DND-41 (cell line): ENCODE measurements at places on chromosomes 1 and 21.

DNA sequence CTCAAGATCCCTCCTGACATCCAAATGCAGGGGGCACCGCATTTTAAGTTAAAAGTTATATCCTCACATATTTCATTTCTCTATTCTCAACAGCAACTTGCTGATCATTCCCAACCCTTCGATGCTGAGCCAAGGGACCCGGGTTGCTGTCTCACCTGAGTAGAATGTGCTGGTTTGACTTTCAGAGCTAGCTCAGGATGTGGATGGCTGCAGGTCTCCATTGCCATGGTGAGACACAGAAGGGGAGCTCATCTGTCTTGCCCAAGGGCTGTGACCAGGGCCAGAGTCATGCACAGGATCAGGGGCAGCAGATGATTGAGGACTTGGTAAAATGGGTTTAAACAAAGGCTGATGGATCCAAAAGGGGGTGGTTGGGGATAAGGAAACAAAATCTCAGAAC lies 112.1 kb downstream of the HMGB4 start:
- no peak for DNase-seq
- no peak overlapping the region for H3K4me3 ChIP-seq
- peaks cover 11% of the 10 kb centered on the region for H3K27me3 ChIP-seq
- H3K36me3 ChIP-seq: no peaks in the 10 kb centered on the region

DNA sequence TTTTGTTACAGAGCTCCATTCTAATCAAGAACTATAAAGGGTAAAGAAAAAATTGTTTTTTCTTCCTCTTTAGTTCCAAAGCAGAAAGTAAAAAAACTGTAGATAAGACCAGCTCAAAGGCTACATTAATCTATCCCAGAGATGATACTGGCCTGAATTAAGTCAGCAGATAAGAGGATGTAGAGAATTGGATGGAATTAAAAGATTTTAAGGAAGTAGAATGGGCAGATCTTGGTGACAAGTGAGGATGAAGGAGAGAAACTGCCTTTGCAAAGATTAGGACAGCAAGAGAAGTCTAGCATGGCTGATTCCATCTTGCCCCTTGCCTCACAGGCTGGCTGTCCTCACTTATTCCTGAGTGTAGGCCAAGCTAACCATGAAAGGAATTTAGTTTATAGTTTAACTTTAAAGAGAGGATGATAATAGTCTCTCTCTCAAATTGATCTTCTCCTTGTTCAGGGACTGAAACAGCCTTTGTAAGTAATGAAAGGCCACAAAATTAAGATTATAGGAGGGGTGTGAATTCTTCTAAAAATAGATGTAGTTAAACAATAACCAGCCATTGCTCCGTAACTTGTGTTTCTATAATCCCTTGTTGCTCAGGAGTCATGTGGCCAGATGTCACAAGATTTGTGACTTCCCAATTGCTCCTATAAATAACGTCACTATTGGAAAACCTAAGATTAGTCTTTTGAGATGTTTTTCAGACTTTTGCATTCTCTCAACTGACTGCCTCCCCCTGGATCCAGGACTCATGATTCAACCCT lies 265.0 kb upstream of the USP24 start:
- H3K4me3 ChIP-seq: no peak overlapping the region
- peaks cover 16% of the 10 kb centered on the region for H3K27me3 ChIP-seq
- no peak overlapping the region for H3K27ac ChIP-seq
- H3K4me1 ChIP-seq: no peaks in the 10 kb centered on the region

- no peak overlapping the region for H3K27ac ChIP-seq
- DNase-seq: no peak
- no peaks in the 10 kb centered on the region for H3K4me1 ChIP-seq
- H3K27me3 ChIP-seq: no peaks in the 10 kb centered on the region
- H3K36me3 ChIP-seq: no peaks in the 10 kb centered on the region
Measured at GRCh38 chr21:25342816-25343215, 264.5 kb downstream of the MRPL39 start.

DNA sequence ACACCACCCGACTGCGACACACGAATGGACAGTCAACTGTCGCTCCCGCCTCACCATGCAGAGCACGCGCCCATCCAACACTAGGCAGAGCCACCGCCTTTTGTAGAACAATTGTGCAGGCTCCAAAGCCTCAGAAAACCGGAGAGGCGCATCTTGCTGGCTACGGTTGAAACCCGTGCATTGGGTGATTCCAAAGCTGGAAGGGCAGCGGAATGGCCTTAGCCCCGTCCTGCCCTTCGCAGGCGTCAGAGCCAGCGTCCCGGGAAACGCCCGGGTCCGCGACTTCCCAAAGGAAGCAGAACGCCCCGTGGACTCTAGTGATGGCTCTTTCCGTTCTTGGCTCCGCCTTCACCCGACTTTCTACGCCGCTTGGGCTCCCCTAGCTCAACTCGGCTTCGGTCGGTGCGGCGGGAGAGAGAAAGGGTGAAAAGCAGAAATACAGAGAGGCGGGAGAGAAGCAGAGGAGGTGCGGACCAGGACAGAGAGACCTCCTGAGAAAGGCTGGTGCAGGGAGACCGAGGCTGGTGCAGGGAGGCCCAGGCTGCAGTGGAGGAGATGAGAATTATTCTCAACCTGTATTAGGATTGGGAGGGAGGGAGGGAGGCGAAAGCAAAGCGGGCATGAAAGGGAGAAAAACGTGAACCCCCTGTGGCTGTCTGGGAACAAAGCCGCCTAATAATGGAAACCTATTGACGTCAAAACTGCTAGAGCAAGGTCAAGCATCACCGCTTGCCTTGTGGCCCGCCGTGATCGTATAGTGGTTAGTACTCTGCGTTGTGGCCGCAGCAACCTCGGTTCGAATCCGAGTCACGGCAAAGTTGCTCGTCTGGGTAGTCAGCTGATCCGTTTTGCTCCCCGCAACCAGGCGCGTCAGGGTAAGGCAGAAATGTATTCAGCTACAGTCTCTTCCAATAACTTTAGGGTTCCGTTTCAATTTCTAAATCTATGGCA lies 99.5 kb downstream of the PRKAB2 start:
- no peaks in the 10 kb centered on the region for H3K36me3 ChIP-seq
- no peaks in the 10 kb centered on the region for H3K27me3 ChIP-seq
- no peak overlapping the region for H3K27ac ChIP-seq
- H3K4me1 ChIP-seq: peaks cover 8% of the 10 kb centered on the region
- no peak overlapping the region for H3K4me3 ChIP-seq

- H3K27ac ChIP-seq: no peak overlapping the region
- no peaks in the 10 kb centered on the region for H3K36me3 ChIP-seq
- no peak overlapping the region for H3K4me3 ChIP-seq
- H3K4me1 ChIP-seq: no peaks in the 10 kb centered on the region
- no peaks in the 10 kb centered on the region for H3K27me3 ChIP-seq
Measured at GRCh38 chr1:236075848-236076247, 11.0 kb upstream of the NID1 start.

- H3K4me1 ChIP-seq: no peaks in the 10 kb centered on the region
- H3K36me3 ChIP-seq: no peaks in the 10 kb centered on the region
- peaks cover 13% of the 10 kb centered on the region for H3K27me3 ChIP-seq
- H3K4me3 ChIP-seq: no peak overlapping the region
- DNase-seq: no peak
Measured at GRCh38 chr1:36778740-36779139, 255.6 kb downstream of the GRIK3 start.

DNA sequence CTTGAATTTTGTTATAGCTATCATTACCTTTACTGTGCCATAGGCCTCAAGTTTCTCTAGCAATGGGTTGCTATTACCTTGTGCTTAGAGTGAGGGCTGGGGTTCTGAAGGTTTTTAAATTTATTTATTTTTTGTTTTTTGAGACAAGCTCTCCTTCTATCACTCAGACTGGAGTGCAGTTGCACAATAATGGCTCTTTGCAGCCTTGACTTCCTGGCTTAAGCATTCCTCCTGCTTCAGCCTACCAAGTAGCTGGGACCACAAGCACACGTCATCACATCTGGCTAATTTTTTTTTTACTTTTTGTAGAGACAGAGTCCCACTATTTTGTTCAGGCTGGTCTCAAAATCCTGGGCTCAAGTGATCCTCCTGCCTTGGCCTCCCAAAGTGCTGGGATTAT lies 41.5 kb downstream of the SNX27 start:
- H3K4me3 ChIP-seq: no peak overlapping the region
- no peaks in the 10 kb centered on the region for H3K27me3 ChIP-seq
- H3K4me1 ChIP-seq: no peaks in the 10 kb centered on the region
- no peak overlapping the region for H3K27ac ChIP-seq
- DNase-seq: no peak

DNA sequence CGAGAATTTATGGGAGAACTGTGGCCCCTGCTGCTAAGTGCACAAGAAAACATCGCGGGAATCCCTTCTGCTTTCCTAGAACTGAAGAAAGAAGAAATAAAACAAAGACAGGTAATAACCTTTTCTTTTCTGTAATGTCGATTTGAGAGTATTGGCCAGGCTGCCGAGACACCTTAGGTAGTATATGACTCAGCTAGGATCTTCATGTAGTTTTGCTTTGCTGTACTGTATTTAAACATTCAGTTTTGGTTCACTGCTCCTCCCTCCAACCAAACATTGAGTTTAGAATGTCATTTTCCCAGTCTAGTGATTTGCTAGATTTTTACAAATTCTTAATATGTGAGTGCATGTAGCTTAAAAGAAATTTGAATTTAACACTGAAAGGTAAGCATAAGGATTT lies 5.8 kb downstream of the SRRM1 start:
- no peak overlapping the region for H3K27ac ChIP-seq
- no peak overlapping the region for H3K4me3 ChIP-seq
- H3K36me3 ChIP-seq: peaks cover 93% of the 10 kb centered on the region
- no peaks in the 10 kb centered on the region for H3K27me3 ChIP-seq
- H3K4me1 ChIP-seq: peaks cover 27% of the 10 kb centered on the region

GRCh38 chr1:225435487-225435886 lies 7.6 kb upstream of the LBR start:
- no peaks in the 10 kb centered on the region for H3K27me3 ChIP-seq
- no peak overlapping the region for H3K27ac ChIP-seq
- no peaks in the 10 kb centered on the region for H3K36me3 ChIP-seq
- no peak overlapping the region for H3K4me3 ChIP-seq
- H3K4me1 ChIP-seq: peaks cover 4% of the 10 kb centered on the region

- H3K27ac ChIP-seq: peak overlapping the region; percentile 49; the same call in 1 of the 2 replicates
- no peak for DNase-seq
- peaks cover 30% of the 10 kb centered on the region for H3K4me1 ChIP-seq
Measured at GRCh38 chr1:160608057-160608456, 28.8 kb upstream of the CD84 start.

DNA sequence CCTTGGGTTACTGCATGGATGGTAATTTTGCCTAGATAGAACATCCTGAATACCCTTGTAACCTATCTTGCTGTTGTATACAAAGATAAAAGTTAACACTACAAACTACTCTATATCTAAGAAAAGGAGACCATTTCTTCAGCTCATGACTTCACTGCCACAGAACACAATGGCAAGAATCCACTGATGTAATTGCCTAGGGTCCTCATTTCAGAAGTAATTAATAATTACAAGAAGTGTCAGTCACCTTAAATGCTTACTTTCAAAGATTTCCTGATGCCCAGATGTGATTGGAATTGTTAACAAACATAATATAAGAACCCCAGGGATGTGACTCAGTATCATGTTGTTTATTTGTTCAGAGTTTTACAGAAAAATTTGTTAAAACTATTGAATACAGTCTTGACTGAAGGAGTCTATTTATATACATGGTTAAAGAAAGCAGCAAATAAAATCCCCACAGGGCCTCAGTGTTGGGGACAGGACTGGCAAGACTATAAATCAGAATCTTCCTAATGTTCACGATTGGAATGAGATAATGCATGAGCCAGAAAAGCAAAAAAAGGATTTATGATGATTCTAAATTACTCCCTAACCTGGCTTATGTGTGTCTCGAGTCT lies 83.9 kb downstream of the CRB1 start:
- H3K4me3 ChIP-seq: no peak overlapping the region
- no peaks in the 10 kb centered on the region for H3K4me1 ChIP-seq
- H3K36me3 ChIP-seq: no peaks in the 10 kb centered on the region
- H3K27ac ChIP-seq: no peak overlapping the region

DNA sequence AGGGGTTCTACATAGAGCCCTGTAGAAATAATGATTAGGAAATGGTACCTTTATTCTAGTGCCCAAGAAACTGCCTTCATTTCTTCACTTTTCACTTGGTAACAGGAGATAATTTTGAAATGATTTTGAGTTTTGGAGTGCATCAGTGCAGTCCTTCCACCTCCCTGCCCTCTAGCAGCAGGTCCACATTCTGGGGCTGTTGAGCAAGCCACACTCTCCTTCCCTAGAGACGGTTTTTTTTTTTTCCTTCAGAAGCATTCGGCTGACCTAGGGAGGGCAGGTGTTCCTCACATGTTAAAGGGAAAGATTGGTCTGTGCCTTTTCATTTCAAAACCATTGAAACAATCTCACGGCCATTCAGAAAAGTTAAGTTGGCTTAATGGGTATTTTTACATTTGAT lies 39.8 kb downstream of the SLC37A1 start:
- H3K36me3 ChIP-seq: 0 out of 2 replicates have a peak, but pooled peaks cover 3% of the 10 kb centered on the region
- no peaks in the 10 kb centered on the region for H3K4me1 ChIP-seq
- no peak overlapping the region for H3K27ac ChIP-seq
- no peak overlapping the region for H3K4me3 ChIP-seq
- no peak for DNase-seq

- no peak for DNase-seq
- H3K4me1 ChIP-seq: no peaks in the 10 kb centered on the region
- H3K4me3 ChIP-seq: no peak overlapping the region
- no peak overlapping the region for H3K27ac ChIP-seq
- H3K36me3 ChIP-seq: no peaks in the 10 kb centered on the region
Measured at GRCh38 chr1:156431769-156432668, 63.0 kb downstream of the RHBG start.

GRCh38 chr1:154605534-154605933 lies 2.5 kb downstream of the ADAR start:
- DNase-seq: no peak
- peaks cover 46% of the 10 kb centered on the region for H3K4me1 ChIP-seq
- H3K36me3 ChIP-seq: peaks cover 56% of the 10 kb centered on the region
- no peaks in the 10 kb centered on the region for H3K27me3 ChIP-seq

- peaks cover 22% of the 10 kb centered on the region for H3K36me3 ChIP-seq
- no peak for DNase-seq
- H3K27ac ChIP-seq: peak overlapping the region; percentile 98
- H3K27me3 ChIP-seq: no peaks in the 10 kb centered on the region
Measured at GRCh38 chr1:185317886-185318310, 855 bp upstream of the IVNS1ABP start.

GRCh38 chr21:37165586-37165985 lies 92.5 kb downstream of the TTC3 start:
- no peaks in the 10 kb centered on the region for H3K27me3 ChIP-seq
- no peak overlapping the region for H3K4me3 ChIP-seq
- DNase-seq: no peak
